Dorsolateral prefrontal cortex (tissue), 122 donors: ENCODE measurements at places on chromosomes 7 and 10.

DNA sequence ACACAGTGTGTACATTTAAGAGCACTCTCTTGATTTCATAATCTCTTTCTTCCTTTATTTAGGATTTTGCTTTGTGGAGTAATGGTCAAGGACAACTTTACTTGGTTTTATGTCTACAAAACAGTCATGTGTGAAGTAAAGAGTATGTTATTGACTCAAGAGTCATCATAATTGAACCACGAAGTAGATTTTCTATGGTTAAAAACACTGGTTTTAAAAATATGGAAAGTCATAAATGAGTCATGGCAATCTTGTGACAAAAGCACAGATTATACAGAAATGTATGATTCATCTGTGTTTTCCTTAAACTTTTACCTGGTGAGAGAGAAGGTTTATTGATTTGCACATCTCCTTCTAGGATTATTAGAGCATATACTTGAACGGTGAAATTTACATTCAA lies 969.7 kb downstream of the GATA3 start:
- no peak for DNase-seq

DNA sequence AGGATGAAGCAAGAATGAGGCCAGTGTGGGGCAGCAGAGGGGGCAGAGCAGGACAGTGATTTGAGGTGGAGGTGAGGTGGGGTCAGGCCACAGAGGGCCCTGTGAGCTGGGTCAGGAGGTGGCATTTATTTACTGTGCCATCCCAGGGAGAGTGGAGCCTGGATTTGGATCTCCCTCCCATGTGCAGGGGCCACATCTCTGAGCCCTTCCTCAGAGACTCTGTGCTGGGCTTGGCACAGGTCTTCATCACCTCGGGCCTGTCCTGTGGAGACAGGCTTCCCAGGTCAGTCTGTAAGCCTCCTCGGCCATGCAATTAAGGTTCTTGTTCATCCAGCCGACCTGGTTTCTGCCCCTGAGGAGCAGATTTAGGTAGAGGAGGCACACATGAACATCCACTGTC lies 40.9 kb downstream of the ZNF777 start:
- DNase-seq = no peak

GRCh38 chr7:156703773-156704482 lies 63.4 kb downstream of the RNF32 start:
- DNase-seq = no peak

DNA sequence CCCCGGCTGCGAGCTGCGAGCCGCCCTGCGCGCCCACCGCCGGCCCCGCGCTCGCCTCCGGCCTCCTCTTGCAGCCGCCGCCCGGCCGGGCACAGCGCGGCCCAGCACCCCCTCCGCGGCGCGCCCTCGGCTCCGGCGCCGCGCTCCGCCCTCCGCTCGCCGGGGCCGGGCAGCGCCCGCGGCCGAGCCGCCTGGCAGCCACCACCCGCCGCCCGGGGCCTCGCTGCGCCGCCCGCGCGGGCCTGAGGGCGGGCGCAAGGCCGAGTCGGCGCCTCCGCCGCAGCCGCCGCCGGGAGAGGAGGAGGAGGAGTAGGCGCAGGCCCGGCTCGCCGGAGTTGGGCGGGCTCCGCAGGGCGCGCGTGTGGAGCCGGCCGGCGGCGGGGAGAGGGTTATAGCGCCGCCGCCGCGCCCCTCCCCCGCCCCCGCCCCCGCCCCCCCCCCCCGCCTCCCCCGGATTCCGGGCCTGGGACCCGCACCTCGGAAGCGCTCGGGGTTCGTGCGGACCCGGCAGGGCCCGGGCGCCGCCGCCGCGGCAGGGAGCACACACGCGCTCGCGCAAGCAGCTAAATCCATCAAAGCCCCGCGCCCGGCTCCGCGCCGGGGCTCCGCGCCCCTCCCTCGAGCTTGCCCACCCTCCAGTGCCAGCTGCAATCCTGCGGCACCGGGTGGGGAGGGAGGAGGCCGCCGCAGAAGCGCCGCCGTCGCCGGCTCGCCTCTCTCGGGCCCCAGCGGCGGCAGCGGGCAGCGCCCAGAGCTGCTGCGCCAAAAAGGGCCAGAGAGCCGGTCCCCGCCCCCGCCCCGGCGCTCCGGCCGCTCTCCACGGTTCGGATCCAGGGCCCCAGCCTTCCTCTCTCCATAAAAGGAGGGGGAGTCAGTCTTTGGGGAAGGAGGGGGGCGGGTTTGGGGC lies at the start of gene PDGFA:
PDGFA (minus strand) TSS at position 363 of the 907 bp plus-strand sequence. CDS start 845 bp downstream, outside the sequence.
- DNase-seq = peak; percentile 80
